T-helper 17 cell (primary cell): ENCODE measurements at places on chromosomes 4 and X. TPM values are rescaled to one million over a fixed set of nuclear protein-coding genes. Genes with fewer than 3 reads are reported as not detected.

DNA sequence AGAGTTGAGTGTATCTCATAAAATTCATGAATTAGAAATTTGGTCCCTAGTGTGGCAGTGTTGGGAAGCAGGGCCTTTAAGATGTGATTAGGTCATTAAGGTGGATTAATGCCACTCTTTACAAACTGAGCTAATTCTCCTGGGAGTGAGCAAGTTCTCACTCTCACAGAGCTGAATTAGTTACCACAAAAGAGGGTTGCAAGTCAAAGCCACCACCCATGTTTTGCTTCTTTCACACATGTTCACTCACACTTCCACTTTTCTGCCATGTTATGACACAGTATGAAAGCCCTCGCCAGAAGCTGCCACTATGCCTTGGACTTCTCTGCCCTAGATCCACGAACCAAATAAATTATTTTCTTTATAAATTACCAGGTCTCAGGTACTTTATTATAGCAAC, 332.1 kb downstream of the ARAP2 start:
- peaks cover 5% of the 10 kb centered on the region for H3K27me3 ChIP-seq
- H3K36me3 ChIP-seq, result no peaks in the 10 kb centered on the region

- H3K4me1 ChIP-seq, result peaks cover 9% of the 10 kb centered on the region
- no peak overlapping the region for H3K27ac ChIP-seq
- H3K27me3 ChIP-seq, result peaks cover 27% of the 10 kb centered on the region
- H3K4me3 ChIP-seq, result peak overlapping the region; percentile 63
- DNase-seq, result peak; percentile 22
Observed at GRCh38 chr4:76896614-76897535, 1.1 kb downstream of the SOWAHB start.

GRCh38 chr4:101355246-101355645, 7.9 kb upstream of the PPP3CA start:
- H3K27me3 ChIP-seq, result peaks cover 26% of the 10 kb centered on the region
- no peaks in the 10 kb centered on the region for H3K4me1 ChIP-seq

GRCh38 chrX:14675500-14675899, 146.2 kb downstream of the GLRA2 start:
- no peaks in the 10 kb centered on the region for H3K27me3 ChIP-seq
- no peak overlapping the region for H3K27ac ChIP-seq
- H3K4me3 ChIP-seq, result no peak overlapping the region
- no peaks in the 10 kb centered on the region for H3K36me3 ChIP-seq
- DNase-seq, result no peak

GRCh38 chrX:123358457-123358856, 174.4 kb downstream of the GRIA3 start:
- no peak overlapping the region for H3K4me3 ChIP-seq
- no peaks in the 10 kb centered on the region for H3K4me1 ChIP-seq
- H3K27me3 ChIP-seq, result peaks cover 4% of the 10 kb centered on the region
- DNase-seq, result no peak
- H3K27ac ChIP-seq, result no peak overlapping the region
- peaks cover 2% of the 10 kb centered on the region for H3K36me3 ChIP-seq

DNA sequence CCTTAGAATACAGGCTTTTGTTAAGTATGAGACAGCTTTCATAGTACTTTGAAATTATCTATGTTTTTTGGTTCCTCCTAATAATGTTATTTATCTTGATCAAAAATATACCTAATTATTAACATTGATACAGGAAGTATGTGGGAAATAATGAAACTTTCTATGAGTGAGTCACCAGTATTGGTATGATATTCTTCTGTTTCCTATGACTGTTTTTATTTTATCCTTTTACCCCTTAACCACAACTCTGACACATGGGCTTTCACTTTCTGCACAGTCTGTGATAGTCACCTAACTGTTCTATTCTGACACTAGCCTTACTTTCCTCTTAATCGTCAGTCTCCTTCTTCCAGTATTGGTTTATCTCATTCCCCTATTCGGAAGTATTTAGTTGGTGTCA, 4.7 kb downstream of the THAP9 start:
- peak overlapping the region; percentile 70 for H3K4me3 ChIP-seq
- no peaks in the 10 kb centered on the region for H3K36me3 ChIP-seq
- no peaks in the 10 kb centered on the region for H3K27me3 ChIP-seq

The PCDH7 gene
- not detected for total RNA-seq

The NLRP2B gene
- not detected for total RNA-seq

The HSFX4 gene
- total RNA-seq, result not detected

The CPE gene
- total RNA-seq, result not detected

The REPS2 gene
- total RNA-seq, result 3.3 TPM

The RNF212 gene
- total RNA-seq, result 2.6 TPM
